ENCODE measurements at places on chromosomes 1 and 21.

GRCh38 chr1:240111558-240111957 lies 19.9 kb downstream of the FMN2 start:
- no peak for DNase-seq

DNA sequence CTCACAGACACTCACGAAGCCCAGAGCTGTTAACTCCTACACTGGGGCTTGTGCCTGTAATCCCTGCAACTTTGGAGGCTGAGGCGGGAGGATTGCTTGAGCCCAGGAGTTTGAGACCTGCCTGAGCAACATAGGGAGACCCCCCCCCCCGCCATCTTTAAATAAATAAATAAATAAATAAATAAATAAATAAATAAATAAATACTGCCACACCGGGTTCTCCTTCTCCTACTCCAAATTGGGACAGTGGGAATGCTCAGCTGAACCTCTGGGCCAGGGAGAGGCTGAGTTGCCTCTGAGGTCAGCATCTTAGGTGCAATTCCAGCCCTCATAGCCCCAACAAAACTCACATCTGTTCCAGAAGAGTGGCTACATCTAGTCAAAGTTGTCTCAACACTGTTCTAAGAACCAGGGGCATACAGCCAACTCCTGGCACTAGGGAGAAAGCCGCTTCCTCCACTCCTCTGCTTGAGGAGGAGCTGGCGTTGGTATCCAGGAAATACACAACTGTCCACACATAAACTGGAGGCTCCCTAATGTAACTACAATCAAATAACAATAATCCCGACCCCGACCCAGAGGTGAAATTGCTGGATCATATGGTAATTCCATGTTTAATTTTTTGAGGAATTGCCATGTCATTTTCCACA lies 27.0 kb downstream of the C1orf216 start:
- no peak for DNase-seq

GRCh38 chr1:30698401-30698981 lies 24.9 kb downstream of the MATN1 start:
- no peak for DNase-seq

- peak; percentile 37 for DNase-seq
Observed at GRCh38 chr1:91402023-91402422, 2.6 kb downstream of the HFM1 start.

DNA sequence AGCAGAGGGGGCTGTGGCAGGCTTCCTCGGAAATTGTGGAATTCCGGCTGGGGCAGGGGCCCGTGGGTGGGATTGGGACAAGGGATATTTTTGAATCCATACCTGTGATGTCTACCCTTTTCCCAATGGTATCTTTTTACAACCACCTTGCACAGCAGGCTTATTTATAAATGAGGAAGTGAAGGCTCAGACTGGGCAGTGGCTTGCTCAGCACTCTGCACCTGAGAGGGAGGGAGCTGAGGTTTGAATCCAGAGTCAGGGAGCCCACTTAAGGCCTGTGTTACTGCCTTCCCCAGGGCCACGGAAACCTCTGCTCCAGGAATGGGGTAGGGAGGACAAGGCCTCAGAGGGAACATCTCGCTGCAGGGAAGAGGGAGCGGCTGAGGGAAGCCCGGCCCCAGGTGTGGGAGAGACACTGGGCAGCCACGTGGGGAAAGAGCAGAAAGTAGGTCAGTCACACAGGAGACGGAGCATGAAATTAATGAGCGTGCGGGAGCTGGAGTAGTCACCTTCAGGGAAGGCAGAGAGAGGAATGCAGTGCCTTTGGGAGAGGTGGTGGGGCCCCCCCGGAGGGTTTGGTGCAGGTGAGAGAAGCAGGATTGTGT lies 35.4 kb upstream of the SCMH1 start:
- no peak for DNase-seq
